Cortex of kidney (tissue), 1 donor: ENCODE measurements at places on chromosomes 3 and 15.

DNA sequence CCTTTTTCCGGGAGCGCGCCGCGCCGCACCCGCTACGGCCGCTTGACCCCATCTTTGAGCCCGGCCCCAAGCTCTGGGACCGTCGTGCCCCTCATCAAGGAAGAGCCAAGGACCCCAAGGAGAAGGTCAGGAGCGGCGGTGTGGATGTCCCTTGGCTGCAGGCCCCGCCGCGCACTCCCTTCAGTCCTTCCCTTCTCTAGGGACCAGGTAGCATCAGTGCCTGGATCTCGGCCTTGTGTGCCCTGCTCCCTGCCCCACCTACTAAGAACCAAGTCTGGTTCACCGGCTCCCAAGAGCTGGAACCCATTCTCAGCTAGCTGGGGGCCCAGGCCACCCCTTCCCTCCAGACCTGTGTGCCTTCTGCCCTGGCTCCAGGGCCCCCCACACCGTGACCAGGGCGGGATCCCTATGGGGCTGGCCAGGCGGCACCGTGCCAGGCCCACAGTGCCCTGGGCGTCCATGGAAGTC is 69.3 kb upstream of the CGNL1 start:
- no peak for DNase-seq

GRCh38 chr3:165347526-165347925 is 151.3 kb upstream of the SLITRK3 start:
- no peak for DNase-seq

- DNase-seq = no peak
Measured at GRCh38 chr3:134378818-134379217, 4.6 kb upstream of the AMOTL2 start.

GRCh38 chr3:177574222-177574856 is 377.1 kb upstream of the TBL1XR1 start:
- no peak for DNase-seq

DNA sequence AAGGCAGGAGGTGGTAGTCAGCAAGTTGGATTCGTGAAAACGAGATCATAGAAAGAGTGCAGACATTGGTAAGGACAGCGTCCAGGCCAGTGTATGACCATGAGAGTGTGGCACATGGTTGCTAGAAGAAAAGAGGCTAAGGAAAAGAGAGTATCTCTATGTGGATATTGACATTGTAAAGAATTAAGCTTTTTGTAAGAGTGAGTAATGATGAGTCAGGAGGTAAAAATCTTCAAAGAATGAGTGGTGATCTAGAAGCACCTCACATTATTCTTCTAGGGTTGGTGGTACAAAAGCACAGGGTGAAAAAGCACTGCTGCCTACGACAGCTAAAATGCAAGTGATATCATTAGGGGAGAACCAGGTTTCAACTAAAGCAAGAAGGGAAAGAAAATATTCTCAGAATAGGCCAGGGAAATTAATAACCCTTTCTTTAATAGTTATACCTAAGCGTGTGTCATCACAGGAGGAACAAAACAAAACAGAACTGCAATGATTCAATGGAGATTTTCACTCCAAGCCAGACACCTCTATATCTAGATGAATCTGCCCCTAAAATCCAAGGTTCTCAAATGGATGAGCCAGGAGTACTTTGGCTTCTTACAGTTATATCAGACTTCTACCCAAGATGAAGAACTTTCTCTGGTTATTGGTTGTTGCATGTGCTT is 884.7 kb downstream of the NAALADL2 start:
- DNase-seq = no peak

DNA sequence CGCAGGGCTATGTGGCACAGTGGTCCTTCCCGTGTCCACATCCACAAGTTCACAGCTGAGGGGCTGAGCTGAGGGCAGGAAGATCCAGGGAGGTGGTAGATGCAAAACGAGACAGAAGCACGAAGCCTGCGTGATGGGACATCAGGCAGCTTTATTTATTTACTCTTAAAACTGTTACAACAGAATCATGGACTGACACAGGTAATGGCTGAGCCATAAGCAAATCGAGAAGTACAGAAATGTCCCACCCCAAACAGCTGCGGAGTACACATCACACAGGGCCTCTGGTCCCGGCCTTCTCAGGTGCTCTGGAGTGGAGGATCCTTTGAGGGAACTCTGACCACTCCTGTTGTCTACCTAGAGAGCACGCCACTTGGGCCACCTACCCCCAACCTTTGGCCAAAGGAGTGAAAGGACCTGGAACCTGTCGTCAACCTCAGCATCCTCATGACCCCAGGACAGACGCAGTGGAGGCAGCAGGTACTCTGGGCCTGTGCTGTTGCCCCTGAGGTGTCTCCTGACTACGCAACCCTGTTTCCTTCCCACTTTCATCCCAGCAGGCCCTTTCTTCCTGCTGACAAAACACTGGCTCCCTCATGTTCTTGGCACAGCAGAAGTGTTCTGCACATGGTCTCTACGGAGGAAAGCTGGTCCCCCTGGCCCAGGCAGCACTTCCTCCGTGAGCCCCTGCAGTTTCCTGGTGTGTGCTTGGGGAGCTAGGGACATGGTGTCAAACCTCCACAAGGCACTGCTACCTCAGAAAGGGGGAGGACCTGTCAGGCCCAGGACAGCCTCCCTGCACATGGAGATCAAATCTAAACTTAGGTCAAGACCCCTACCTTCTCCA is 47.8 kb downstream of the DHX30 start:
- DNase-seq = no peak

- DNase-seq = no peak
Measured at GRCh38 chr15:67307889-67308597, 53.5 kb downstream of the IQCH start.

- no peak for DNase-seq
Measured at GRCh38 chr3:127485396-127486170, 105.0 kb downstream of the TPRA1 start.

DNA sequence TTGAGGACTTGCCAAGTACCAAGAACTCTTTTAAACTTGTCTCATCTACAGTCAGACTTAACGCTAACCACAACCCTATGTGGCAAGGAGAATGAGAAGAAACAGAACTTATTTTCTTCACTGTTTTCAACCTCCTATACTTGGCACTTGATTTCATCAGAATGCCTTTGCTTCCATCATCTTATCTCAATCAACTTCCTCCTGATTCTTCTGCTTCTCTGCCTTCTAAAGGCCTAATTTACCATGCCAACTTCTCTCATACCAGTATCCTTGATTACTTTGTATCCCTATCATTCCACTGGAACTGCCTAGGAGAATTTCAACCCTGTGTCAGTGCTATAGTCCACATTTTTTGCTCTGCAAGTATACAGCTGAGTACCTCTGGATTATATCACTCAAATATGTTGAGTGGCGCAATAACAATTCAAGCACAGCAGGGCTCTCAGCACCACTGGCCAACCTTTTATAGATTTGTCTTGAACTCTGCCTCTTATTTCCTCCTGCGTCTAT is 413.6 kb downstream of the ROBO1 start:
- no peak for DNase-seq

DNA sequence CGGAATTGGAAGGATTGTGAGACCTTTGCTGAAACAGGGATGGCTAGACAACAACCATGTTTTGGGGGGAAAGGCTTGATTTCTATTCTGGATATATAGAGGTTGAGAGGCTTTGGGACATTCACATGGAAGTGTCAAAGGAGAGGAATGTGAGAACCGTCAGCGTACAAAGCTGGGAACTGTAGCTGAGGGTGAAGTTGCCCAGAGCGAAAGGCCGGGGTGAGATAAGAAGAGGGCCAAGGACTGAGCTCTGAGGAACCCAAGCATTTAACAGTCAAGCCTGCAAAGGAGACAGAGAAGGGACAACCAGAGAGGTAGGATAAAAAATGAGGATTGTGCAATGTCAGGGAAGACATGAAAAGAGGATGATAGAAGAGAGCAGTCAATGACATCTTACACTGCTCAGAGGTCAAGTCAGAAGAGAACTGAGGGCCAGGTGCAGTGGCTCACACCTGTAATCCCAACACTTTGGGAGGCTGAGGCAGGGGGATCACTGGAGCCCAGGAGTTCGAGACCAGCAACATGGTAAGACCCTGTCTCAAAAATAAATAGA is 41.5 kb upstream of the RAF1 start:
- DNase-seq = no peak

DNA sequence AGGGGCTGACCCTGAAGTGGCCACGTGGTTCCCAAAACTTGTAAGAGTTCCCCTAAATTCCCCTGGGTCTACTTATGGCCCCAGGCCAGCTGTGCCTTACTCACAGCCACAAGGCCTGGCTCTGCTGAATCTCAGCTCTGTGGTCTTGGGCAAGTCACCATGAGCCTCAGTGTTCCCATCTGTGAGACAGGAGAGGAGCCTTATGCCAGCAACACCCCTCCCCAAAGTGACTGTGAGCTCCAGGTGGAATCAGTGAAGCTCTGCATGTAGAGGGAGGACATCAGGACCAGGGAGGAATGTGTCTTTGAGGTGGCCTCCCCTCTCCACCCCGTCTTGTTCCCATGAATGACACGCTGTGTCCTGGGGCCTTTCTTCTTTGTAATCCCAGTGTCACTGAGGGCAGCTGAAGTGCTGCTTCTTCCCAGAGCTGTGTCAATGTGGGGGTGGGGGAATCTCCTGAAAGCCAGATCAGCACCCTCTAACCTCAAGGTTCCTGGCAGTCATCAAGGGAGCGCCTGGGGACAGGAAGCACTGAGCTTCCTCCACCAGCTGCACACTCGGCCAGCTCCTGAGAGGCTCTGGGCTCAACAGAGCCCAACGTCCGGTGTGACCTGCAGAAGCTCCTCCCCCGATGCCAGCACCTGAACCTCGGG is 258.9 kb downstream of the UACA start:
- no peak for DNase-seq

DNA sequence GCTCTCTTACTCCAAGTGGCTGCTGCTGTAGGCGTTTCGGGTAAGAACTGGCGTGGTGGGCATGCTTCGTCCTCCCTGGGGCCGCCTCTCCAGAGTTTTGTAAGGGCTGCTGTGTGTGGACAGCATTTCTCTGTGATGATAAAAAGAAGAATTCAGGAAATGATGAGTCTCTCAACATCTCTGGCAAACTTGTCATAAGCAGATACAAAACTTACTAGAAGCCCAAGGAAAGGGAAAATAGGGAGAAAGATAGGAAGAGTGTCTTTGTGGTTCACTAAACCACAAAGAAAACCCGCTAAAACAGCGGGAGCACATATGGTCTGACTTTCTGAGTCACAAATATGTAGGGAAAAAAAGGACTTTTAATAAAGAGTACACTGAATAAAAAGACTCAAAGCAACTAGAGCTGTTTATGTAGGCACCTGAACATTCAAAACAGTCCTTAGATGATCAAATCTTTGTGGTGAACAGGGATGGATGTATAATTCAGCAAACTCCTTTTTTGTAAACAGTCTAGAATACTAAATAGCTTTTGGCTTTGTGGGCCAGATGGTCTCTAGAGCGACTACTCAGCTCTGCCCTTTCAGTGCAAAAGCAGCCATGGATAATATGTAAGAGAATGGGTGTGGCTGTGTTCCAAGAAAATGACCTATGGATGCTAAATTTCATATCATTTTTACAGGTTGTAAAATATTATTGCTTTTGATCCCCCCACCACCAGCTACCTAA is 60.4 kb upstream of the LMOD3 start:
- no peak for DNase-seq
